ENCODE measurements at places on chromosomes 7 and 10.

DNA sequence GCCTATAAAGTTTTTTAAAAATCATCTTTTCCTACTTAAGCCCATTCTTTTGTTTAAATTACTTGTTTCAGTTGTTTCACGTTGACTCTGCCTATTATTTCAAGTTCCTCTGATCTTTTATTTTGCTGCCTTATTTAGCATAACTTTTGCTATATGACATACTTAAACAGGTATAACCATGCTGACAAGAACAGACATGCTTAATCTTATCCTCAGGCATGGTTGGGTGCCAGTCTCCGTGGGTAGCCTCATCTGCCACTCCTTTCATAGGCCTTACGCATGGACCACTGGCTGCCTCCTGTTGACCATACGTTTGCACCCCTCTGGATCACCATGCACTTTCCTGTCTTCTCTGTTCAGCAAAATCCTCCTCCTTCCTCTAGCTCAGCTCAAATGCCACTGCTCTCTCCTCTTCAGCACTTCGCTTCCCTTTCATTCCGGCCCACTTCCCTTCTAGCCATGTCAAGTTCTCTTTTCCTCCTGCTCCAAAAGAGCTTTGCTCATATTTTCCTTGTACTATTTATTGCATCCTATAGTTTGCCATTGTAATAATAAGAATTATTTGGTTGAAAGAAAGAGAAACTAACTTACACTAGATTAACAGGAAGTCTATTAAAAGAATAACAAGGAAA is 10.0 kb upstream of the TSPAN33 start:
- no peak for DNase-seq

DNA sequence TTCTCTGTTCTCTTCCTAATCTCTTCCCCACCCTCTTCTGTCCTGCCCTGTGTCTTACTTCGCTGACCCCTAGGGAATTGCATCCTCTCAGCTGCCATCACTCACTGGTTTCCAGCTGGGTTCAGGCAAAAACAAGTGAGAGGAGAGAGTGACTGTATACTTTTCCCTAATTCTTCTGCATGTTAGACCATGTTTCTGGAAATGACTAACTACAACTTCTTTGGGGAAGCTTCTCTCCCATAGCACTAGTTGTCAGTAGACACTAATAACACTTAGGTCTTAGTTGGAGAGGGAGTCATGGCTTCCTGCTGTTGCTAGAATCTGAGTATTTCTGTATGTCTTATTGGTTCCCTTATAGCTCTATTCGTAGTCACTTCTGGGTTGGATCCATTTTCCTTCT is 299.0 kb upstream of the FZD1 start:
- DNase-seq, result no peak

- no peak for DNase-seq
Observed at GRCh38 chr10:3525832-3526449, 259.1 kb downstream of the KLF6 start.

DNA sequence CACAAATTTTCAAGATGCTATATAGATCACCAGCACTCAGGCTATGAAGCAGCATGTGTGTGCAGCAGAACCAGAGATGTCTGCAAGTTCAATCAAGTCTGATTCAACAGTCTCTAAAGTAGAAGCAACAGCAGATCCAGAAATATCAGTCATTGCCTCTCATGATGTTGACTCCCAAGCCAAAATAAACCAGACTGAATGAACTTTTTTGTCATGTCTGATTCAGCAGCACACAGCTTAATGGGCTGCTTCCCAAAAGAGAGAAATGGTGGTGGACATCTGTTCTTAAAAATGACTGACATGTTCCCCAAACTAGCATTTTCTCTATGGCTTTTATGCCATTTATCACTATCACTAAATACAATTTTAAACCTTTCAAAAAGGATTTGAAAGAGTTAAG is 53.8 kb downstream of the TMEM26 start:
- DNase-seq, result no peak

DNA sequence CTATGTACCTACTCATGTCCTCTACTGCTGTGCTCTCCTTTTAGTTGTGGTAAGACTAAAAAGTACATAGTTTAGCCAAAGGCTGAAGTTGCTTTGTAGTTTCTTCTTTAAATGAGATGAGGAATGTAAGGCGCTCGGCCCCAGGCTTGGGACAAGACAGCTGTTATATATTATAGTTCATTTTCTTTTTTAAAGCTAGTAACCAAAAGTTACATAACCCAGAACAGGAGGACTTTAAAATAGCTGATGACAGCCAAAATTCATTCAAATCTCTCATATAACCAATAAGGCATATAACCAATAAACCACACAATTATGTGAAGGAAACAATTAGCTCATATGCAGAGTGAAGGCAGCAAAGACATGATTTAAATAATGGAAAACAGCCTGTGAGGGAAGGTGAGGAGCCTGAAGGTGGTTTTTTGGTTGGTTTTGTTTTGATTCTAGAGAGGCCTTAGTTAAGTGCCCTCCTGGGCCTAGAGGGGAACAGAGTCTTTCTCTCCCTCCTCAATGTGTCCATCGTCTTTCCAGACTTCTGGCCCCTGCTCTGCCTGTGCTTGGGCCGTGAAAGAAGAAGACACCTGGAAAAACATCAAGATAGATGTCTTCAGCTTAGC is 35.8 kb downstream of the SLC26A4 start:
- DNase-seq, result no peak

- DNase-seq, result no peak
Observed at GRCh38 chr10:29033311-29033940, 255.4 kb upstream of the LYZL1 start.

- DNase-seq, result no peak
Observed at GRCh38 chr10:50622706-50623662, 772 bp downstream of the SGMS1 start.

GRCh38 chr7:155204744-155205367 is 92.8 kb upstream of the INSIG1 start:
- no peak for DNase-seq
